CD4-positive, alpha-beta T cell treated with Interleukin-15 for 1 hour (primary cell): ENCODE measurements at places on chromosomes 12 and 14.

DNA sequence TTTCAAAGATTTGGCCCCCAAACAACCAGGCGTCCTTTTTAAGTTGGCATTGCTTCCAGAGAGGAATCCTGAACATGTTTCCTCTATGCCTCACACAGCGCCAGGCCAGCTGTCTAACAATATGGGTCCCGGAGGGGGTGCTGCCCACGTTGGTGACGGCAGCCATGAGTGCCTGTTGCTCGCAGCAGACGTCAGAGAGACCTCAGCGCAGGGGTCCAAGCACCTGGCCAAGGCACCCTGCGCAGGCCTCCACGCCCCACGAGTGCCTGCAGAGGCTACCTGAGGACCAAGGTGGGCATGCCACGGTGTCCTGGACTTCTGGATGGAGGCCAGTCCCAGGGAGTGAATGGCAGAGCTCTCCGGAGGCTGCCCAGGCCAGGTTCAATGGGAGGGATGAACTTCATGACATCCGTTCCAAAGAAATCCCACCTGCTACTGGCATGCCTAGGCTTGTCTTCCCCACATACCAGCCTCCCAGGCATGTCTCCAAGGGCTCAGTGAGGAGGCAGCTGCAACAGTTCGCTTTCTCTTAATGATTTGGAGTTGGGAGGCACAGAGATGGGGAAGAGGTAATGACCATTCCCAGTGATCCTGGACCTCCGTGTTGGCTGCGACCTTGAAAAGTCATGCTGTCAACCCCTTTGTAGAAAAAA, 11.6 kb upstream of the FOXN3 start:
- no peak for DNase-seq

DNA sequence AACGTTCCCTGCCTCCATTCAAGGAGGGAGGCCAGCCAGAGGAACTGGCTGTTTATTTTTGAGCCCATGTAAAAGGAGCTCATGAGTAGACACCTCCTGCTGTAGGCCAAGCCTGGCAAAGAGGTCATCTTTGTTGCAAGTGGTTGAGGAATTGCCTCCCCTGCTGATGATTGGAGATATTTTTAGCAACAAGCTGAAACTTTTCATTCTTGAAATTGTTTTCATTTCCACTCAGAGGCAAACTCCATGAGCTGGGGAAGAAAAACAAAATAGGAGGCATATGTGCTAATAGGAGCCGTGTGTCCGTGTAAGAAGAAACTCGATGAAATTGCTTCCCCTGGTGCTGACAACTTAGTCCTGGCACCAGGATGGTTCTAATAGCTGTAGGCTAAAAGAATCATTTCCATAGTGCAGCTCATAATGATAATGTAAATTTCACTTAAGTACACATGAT, 440.1 kb upstream of the FAR2 start:
- DNase-seq, result no peak

- DNase-seq, result no peak
Measured at GRCh38 chr12:107225635-107226034, 132.3 kb upstream of the CRY1 start.

- no peak for DNase-seq
Measured at GRCh38 chr14:79781882-79782281, 429.4 kb downstream of the DIO2 start.

GRCh38 chr14:104805326-104805678, 4.4 kb downstream of the ZBTB42 start:
- no peak for DNase-seq

GRCh38 chr12:115698257-115698656, 579.2 kb downstream of the MED13L start:
- no peak for DNase-seq

DNA sequence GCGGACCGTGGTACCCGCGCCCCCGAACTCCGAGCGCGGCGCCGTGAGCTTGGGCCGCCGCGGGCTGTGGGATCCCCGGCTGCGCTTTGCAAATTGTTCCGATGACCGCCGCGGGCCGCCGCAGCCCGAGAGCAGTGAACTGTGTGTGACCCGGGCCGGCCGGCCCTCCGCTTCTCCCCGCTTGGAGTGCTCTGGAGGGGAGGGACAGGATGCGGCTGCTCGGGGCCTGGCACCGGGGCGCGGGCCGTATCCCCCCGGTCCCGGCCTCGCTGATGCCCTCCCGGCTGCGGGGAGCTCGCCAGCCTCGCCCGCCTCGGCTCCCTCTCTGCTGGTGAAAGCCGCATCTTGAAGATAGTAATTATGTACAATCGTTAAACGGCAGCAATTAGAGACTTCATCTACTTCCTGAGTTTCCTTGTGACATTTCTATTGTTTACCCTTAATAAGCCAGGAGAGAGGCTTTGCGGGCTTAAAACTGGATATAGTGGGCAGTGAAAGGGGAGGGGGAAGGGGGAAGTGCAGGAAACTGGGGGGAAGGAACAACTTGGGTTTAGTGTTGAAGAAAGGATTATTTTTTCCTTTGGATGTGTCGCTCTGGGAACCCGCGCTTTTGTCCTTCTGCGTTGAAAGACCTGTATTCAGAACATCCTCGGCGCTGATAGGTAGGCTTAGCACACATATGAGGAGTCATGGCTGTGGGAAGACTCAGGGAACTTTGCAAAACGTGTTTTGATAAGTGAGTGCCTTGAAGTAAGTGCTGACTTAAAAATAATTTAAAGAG, 1.2 kb downstream of the PELI2 start:
- DNase-seq, result no peak

GRCh38 chr12:118103201-118103600, 610 bp downstream of the VSIG10 start:
- no peak for DNase-seq

DNA sequence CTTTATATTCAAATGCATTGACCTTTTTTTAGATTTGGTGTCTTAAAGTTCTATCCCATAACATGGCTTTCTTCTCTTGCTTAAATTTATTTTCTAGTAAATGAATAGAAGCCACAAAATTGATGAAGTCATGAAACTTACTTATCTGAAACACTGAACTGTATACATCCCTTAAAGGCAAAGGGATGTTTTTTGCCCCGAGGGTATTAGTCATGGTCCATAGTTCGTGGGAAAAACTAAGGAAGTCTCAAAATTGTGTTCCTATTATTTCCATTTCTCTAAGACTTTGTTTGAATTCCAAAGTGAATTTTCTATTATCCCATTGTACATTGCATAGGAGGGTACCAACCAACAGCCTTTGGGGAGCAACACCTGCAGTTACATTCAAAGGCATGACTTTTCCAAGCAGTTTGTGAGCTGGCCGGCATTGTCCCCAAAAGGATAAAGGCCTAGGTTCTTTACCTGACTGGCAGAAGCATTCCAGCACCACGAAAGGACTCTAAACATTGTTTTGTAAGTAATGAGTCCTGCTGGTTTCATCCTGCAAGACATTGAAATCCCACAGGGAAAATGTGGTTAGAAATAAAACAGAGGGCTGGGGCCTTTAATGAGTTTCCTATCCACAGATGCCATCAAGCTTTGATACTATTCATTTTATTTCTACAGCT, 473.5 kb downstream of the PRKD1 start:
- no peak for DNase-seq

GRCh38 chr14:87457720-87458119, 535.3 kb downstream of the GALC start:
- no peak for DNase-seq

GRCh38 chr14:70721542-70721941, 79.8 kb downstream of the TTC9 start:
- no peak for DNase-seq

GRCh38 chr14:78598046-78598920, 428.1 kb downstream of the NRXN3 start:
- DNase-seq, result no peak

- DNase-seq, result no peak
Measured at GRCh38 chr12:119601877-119602733, 8.5 kb downstream of the TMEM233 start.

GRCh38 chr12:115947696-115948062, 329.8 kb downstream of the MED13L start:
- DNase-seq, result no peak

- no peak for DNase-seq
Measured at GRCh38 chr12:32596030-32596429, 83.1 kb upstream of the DNM1L start.

DNA sequence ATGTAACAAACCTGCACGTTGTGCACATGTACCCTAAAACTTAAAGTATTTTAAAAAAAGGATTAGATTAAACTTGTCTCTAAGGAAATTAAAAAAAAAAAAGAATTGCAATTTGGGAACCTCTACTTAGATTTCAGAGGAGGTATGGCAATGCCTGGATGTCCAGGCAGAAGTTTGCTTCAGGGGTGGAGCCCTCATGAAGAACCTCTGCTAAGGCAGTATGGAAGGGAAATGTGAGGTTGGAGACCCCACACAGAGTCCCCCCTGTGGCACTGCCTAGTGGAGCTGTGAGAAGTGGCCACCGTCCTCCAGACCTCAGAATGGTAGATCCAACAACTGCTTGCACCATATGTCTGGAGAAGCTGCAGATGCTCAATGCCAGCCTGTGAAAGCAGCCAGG, 279.6 kb upstream of the CCDC196 start:
- no peak for DNase-seq

GRCh38 chr12:75212072-75212471, 2.4 kb upstream of the KCNC2 start:
- DNase-seq, result no peak

GRCh38 chr12:8145754-8146441, 10.9 kb upstream of the ZNF705A start:
- DNase-seq, result no peak

DNA sequence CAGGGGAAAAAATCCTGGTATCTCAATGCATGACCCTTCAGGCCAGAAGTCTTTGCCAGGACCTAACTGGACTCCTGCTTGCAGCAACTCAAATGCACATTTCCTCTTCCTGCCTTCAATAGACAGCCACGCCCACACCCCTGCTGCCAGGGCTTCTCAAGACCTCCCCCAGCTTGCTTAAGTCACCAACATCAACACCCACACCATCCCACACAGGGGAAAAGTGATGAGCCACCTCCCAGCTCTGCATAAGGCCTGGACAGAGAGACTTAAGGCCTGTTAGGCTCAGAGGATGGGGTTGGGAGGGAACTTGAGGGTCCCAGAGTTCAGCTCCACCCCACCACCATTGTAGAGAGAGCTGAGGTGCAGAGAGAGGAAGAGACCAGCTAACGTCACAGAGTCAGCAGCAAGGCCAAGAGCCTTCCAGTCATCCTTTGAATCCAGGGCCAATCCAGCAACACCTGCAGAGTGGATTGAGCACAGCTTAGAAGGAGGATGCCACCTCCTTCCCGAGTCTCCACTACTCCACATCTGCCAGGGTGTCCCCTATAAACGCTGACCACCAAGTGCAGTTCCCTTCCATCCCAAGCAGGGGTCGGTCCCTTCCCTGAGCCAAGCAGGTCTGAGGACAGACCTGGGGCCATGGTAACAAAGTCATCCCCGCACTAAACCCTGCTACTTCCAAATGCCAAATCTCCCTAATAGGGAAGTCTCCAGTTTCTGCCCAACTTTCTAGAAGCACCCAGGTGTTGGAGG, 50.0 kb downstream of the KDM2B start:
- peak; percentile 79 for DNase-seq

GRCh38 chr14:57657487-57657886, 163.8 kb upstream of the CCDC198 start:
- no peak for DNase-seq

DNA sequence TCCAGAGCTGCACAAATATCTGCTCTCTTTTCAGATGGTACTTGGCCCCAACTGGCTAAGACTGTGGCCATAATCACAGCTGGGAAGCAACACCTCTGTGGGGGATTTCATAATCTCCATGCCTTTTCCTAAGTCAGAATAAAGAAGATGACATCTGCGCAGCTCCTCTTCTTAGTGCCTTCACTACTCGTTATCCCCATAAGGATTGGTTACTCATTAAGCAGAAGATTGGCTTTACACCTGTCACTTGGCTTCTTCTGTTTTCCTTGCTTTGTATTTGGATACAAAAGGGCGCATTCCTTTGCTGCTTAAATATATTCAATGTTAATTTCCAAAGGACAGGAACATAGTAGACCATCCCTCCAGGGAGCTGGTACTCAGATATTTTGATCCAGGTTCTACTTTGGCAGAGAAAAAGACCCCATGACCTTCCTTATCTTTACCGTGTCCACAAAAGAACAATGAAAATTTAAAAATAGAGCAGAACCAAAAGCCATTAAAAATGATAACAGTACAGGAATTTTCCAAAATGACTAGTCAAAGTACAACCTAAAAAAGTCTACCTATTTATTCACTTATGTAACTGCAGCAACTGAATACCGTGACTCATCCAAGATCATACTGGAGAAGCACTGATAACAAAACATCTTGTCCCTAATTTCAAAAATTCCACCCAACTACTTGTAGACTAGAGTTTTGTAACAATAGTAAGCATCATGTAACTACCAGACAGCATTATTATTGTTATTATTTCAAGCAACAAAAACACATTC, 352.3 kb upstream of the TMPO start:
- no peak for DNase-seq

- no peak for DNase-seq
Measured at GRCh38 chr12:62701492-62701891, 233.5 kb downstream of the PPM1H start.

- DNase-seq, result peak; percentile 40
Measured at GRCh38 chr12:50016501-50017475, 8.5 kb downstream of the RACGAP1 start.

- no peak for DNase-seq
Measured at GRCh38 chr12:19542606-19543005, 103.3 kb downstream of the AEBP2 start.

- no peak for DNase-seq
Measured at GRCh38 chr14:33737446-33737845, 213.4 kb downstream of the EGLN3 start.

DNA sequence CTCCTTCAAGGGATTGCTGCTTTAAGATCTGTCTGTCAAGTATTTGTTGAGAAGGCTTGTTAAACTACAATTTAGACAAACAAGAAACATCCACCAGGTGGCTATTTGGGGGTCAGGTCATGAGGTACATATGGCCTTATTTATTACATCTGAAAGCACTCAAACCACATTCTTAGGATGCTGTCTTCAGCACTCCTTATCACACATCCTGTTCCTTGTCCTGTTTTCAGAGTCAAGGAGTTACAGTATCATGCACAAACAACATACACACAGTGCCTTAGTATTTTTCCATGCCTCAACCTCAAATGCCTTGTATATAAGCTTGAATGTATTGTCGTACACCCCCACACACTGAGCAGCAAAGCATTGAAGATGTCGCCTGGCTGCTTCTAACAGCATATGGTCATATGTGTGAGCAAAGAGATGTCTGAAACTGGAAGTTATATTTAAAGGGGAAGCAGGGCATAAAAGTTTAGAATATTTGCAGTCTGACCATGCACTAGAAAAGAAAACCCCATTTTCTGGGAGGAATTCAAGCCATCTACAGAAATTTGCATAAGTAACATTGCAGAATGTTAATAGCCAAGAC, 83.8 kb downstream of the KCNMB4 start:
- no peak for DNase-seq

GRCh38 chr12:57216014-57216911, at the start of gene NXPH4:
TSS of gene NXPH4 (plus strand) at chr12:57216794. CDS start at chr12:57216970, 176 bp downstream.
- peak; percentile 70 for DNase-seq
